Stimulated activated naive CD8-positive, alpha-beta T cell treated with anti-CD3 and anti-CD28 coated beads, Interleukin-15, Interleukin-2, amounts not matched to agents 100 U/mL and 50 U/mL, for 24 hours (primary cell): ENCODE measurements at places on chromosomes 5 and 9.
A peak's percentile ranks its signal among the peaks of the same experiment; 100 is the strongest.

DNA sequence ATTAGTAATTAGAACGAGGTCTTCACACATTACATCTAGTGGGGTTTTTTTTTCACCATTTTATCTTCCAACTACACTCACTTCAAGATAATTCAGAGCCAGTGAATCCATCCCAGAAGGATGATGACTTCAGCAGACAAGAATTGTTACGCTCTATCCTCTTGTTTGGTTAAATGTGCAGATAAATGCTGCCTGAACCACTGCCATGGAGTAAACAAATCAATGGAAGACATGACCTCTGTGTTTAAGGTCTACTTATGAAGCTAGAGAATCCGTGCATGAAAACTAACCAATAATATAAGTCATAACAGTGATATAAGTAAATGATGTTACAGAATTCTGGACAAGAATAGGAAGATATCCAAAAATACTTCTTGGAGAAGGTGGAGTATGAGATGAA is 602.6 kb downstream of the TLR4 start:
- no peak for DNase-seq

GRCh38 chr9:107144475-107144874 is 138.6 kb upstream of the RAD23B start:
- no peak for DNase-seq

DNA sequence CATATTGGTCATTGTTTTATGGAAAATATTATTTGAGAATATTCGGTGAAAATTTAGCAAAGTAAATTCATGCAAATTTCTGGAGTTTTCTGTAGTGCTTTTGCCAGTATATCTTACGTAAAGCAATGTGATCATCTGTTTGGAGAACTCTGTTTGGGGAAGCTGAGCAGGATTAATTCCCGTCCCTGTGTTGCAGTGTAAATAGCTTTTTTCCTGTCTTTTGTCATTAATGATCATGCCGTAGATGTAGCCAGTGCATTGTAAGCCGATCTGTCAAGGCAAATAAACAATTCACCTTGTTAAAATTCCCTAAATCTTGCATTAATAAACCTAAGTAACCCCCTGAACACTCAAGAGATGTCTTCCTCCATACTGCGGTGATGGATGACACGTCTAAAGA is 39.2 kb downstream of the PPIC start:
- no peak for DNase-seq

GRCh38 chr9:101029315-101030085 is 973 bp downstream of the PLPPR1 start:
- no peak for DNase-seq

DNA sequence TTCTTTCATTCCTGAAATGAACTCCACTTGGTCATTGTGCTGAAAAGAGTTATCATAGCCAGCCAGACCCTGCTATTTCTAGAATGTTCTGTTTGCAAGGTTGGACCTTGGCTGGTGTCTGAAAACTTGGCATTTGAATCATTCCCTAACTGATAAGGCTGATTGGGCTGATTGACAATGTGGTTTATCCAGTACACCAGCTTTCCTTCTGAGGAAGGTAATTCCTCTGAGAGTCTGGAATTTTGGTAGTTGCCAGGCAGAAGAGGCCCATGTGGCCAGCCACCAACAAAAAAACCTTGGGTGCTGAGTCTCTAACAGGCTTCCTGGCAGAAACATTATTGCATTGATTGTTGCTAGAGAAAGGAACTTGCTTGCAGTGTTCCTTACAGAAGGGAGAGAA is 15.3 kb downstream of the SEC61B start:
- DNase-seq: no peak

GRCh38 chr5:112933651-112934365 is 11.8 kb upstream of the REEP5 start:
- no peak for DNase-seq

DNA sequence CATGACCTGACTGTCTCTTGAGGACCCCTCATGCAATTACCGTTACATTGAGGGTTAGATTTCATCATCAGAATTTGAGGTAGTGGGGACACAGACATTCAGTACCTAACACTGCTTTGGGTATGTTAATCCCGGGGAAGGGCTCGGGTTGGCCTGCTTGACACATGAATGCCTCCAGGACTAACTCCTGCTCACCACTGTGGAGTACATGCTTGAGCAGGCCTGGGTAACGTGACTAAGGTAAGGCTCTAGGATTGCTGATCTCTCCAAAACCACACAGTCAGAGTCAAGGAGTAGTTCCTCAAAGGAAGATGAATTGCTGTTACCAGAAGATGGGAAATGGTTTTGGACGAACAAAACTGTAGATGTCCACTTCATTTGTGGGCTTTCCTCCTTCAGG is 376.3 kb upstream of the ZNF462 start:
- no peak for DNase-seq

DNA sequence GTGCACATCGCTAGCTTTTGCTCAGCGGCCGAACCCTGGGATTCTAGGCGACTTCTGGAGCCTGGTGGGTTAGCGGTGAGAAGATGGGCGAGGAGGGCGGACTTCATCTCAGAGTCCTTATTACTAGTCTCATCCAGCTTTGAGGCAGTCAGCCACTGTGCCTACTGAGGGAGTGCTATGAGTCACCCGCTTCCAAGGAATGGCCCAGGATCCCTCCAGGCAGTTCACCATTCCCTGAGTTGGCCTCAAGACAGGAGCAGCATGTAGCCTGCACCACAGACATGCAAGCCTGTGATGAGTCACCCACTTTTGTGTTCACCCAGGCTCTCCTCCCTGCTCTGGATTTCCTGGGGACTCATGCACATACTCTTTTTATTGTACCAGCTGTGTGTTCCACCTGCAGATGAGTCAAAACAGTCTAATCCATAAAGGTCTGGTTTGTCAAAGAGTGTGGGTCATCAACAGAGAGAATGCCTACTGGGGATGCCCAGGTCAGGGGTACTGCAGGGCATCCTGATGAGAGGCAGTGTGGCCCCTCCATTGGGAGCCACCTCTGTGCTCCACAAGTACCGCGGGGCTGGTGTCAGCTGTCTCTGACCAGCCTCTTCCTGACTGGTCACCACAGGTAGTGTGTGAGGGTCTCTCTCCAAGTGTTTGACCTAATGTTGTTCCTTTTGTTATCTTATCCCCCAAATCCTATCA is 20.2 kb downstream of the SLC22A5 start:
- no peak for DNase-seq

DNA sequence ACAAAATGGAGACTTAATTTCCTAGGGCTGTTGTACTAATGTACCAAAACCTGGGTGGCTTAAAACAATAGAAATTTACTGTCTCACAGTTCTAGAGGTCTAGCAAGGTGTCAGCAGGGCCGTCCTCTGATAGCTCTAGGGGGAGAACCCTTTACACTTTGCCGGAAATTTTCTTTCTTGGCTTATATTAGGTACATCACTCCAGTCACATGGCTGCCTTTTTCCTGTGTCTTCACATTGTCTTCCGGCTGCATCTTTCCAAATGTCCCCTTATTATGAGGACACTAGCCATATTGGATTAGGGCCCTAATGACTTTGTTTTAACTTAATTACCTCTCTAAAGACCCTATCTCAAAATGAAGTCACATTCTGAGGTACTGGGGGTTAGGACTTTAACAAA is 5.8 kb downstream of the UHRF2 start:
- no peak for DNase-seq

DNA sequence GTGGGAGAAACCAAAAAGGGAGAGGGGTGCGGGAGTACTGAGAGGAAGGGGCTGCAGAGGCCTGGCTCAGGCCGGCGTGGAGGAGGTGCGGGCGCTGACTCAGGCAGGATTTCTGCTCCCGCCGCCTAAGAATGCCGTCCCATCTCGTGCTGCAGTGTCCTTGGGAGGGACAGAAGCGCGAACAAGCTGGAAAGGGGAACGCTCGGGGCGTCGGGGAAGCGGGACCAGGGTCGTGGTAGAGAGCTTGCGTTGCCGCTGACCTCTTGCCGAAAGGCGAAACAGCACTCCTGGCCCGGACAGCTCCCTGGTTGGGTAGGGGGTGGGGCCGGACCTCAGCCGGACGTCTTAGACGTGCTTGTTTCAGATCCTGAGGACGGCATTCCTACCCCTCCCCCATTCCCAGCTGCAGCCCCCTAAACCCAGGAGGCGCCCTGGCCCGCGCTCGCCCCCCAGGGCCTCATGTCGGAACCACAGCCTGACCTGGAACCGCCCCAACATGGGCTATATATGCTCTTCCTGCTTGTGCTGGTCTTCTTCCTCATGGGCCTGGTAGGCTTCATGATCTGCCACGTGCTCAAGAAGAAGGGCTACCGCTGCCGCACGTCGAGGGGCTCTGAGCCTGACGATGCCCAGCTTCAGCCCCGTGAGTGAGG is 1.1 kb downstream of the RELL2 start:
- peak; percentile 77 for DNase-seq

DNA sequence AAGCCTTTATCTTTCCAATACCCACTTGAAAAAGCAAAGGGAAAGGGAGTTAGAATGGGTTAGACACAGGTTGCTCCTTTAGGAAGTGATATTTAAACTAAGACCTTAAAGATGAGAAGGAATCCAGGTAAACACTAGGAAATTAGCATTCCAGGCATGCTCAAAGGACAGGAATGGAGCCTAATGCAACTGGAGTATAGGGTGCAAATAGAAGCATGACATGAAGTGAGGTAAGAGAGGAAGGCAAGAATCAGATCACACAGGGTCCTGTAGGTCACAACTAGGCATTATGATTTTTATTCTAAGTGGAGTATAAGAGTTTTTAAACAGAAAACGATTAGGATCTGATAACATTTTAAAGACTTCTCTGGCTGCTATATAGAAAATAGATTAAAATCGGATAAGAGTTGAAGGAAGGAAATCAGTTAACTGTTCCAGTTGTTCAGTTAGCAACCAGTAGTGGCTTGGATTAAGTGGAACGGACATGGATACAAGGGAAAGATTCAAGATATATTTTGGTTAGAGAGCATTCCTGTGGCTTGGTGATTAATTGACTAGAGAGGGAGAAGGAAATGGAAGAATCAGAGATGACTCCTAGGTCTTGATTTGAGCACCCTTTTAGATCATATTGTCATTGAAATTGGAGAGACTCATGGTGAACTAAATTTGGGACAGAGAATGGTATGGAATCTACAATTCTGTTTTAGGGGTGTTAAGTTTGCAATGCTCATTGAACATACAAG is 95.9 kb downstream of the FBXO4 start:
- DNase-seq: no peak

DNA sequence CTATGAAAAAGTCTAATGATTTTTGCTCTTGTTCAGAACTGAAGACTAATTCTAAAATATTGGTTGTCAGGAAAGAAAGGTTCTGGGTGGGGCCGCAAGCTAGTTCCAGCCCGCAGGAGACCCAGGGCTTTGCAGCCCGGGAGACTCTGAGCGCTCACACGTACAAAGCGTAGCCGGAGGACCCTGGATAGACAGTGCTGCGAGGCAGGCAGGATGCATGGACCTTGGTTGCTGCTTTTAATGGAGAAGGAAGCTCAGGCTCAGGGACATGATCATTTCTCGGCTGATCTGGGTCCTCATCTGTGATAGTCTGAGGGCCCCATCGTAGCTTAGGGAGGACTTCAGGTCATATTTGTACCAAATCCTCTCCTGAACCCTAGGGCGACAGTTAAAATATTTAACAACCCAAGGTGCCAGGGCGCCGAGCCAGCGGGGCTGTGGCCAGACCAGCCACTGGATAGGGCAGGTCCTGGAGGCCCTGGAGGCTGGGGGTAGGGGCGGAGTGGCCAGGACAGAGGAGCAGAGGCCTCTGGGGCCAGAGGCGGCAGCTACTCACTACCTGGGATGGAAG is 70.1 kb upstream of the UNC5A start:
- DNase-seq: no peak

GRCh38 chr5:172793577-172794488 is 22.8 kb upstream of the DUSP1 start:
- no peak for DNase-seq

DNA sequence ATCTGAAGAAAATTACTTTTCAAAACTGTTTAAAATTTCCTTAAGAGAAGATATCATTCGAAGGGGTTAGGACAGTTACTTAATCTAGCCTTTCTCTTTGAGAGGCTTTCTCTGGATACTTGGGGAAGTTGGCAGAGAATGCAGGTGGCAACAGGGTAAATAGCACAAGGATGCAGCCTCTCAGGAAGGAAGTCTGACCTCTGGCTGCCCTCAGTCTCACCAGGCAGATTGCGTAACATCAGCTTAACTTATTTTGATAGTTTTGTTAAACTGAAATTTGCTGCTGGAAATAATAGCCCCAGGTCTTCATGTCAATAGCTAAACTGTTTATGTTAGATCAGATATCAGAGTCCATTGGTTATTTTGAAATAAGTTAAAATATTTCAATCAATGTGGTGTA is 20.4 kb downstream of the CCDC192 start:
- DNase-seq: no peak

GRCh38 chr5:135718151-135718550 is 116.3 kb upstream of the SLC25A48 start:
- no peak for DNase-seq

GRCh38 chr5:27021471-27021870 is 16.9 kb downstream of the CDH9 start:
- DNase-seq: no peak

DNA sequence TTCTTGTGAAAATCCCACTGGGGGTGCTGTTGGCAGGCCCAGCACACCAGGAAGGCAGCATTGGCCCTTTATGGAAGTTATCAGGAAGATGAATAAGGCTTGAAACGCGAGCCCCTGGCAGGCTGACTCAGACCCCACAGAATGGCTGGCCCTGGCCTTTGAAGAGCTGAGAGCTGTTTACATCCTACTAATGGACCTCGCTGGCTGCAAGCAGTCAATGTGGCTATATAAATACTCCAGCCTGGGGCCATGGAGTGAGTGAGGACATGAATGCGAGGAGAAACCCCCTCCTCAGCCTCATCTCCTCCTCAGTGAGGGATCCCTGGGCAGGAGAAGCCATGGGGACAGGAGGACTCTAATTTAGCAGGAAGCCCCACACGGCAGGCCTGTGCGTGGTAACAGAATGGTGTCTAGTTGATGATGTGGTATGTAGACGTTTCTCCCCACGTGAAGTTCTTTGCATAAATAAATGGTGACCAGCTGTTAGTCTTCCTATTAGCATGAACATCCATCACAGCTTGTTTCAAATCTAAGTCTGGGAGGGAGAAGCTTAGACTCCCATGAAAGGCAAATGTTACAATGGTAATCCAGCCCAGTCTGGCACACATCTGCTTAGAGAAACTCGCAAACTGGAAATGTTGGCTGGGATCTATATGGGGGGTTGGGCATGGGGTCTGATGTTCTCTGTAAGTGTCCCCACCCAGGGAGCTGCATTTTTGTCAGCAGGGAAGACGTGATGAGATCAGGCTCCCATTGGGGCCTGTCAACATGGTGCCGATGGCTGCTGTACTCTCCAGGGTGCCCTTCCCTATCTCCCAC is 175.1 kb upstream of the PITX1 start:
- no peak for DNase-seq
